G401 (cell line): ENCODE measurements at places on chromosomes 2 and 18. TPM values are rescaled to one million over a fixed set of nuclear protein-coding genes. Genes with fewer than 3 reads are reported as not detected.
A peak's percentile ranks its signal among the peaks of the same experiment; 100 is the strongest.

Gene TUBA3E
- total RNA-seq = not detected in 2 replicates

Gene TMEM169
- 0.12 and 0.37 TPM in 2 replicates for total RNA-seq

Gene PRKAG3
- not detected in 2 replicates for total RNA-seq

Gene PRSS56
- not detected in 2 replicates for total RNA-seq

Gene VAMP5
- 0.85 and 1.9 TPM in 2 replicates for total RNA-seq

Gene UGT1A10
- total RNA-seq = not detected in 2 replicates

DNA sequence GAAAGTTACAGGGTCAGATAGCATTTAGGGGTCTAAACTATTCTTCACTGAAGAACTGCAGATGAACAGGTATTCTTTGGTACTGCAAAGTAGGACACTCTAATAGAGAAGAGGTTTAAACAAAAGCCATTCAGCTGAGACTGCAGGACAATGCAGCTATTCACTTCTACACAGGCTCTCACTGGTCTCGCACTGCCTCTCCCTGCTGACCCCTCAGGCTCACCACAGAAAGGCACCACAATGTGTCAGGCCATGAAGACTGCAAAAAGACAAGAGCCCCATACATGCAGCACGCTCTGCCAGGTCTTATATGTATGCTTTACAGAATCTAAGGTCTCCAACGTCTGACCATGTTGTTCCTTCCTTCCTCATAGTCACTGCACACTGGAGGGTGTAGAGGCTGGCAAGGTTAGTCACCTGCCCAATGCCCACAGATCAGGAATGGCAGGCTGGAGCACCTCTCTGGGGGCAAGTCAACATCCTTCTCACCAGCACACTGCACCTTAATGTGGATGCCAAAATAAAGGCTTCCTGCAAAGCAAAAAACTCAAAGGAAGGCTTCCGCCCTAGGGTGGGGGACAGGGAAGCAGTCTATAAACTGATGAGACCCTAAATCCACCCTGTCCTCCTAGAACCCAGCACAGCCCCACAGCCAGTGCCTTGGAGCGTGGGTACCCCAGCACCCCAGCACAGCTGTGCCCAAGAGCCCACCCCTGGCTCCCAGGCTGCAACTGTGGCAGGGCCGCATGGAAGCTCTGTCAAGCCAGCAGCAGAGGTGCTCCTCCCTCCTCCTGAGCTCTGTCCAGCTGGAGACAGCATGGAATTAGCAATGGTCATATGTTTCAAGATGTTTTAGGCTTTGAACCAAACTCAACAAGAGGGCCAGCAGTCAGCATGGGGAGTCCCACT lies 10.7 kb upstream of the RNU4ATAC start:
- no peak for DNase-seq

GRCh38 chr2:123993728-123994323 lies 31.3 kb upstream of the CNTNAP5 start:
- peak; percentile 20 for DNase-seq

DNA sequence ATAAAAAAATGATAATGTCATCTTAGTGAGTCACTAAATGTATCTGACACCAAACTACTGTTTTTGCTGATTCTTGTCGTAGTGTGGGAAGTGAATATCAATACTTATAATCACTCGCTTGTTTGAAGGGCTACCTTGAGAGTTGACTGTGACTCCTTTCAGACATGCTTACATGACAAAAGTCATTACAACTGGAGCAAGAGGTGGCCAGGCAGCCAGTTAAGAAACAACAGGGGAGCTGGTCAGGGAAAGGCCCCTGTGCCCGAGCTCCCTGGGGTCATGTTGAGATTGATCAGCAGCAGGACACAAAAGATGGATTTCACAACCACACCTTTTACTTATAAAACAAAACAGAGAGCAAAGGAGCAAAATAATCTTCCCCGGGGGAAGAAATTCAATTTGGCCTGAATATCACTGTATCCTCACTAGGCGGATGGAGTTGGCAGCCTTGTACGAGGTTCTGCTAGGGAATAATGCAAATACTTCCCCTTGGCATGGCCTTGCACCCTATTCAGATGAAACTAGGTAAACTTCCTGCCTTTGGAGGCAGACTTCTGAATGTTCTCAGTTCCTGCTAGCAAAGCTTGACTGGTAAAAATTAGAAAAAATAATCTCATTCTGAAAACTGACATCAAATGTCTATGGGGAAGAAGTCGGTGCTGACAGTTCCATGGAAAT lies 101.2 kb downstream of the DYNC1I2 start:
- DNase-seq = no peak

DNA sequence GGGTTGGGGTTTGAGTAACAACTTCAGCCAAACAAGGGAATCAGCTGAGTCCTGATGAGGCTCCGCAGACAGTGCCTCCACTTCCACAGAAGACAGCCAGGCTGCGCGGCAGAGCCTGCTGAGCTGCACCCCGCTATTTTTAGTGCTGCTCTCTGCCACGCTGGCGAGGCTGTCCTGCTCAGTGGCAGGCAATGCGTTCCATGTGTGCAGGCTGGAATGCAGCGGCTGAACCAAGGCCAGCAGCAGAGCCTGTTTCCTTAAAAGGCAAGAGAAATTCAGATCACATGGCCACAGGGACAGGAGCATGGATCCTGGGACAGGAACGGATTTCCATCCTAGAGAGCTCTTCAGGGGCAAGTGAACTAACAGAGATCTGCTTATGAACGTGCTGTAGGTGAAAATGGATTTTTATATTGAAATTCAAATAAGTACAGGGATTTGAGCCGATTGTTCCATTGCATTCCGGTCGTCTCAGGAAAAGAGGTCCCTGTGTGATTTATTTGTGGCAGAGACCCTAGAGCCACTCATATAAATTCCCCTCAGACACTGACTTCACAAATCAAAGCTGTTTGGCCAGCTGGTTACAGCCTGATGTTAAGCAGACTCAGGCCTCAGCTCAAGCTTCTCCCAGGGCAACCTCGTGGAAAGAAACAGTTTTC lies 98.7 kb downstream of the COL6A3 start:
- DNase-seq = peak; percentile 81

- no peak for DNase-seq
These were observed 10.1 kb upstream of the SANBR start for GRCh38 chr2:61055557-61055956.

DNA sequence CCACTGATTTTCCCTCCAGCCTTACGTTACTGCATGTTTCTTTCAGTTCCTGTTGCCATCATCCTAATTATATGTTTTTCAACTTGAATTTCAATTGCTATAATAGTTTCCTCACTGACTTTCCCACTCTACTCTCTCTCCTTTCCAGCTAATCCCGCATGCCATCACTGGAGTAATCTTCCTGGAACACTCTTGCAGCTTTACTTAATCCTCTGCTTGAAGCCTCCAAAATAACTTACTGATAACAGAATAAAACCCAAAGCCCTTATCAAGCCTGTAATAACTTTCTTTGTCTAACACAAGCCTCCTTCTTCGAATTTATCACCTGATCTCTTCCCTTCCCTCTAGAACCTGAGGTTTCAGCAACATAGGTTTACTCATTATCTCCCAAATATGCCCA lies 237.3 kb downstream of the LTBP1 start:
- DNase-seq = no peak

DNA sequence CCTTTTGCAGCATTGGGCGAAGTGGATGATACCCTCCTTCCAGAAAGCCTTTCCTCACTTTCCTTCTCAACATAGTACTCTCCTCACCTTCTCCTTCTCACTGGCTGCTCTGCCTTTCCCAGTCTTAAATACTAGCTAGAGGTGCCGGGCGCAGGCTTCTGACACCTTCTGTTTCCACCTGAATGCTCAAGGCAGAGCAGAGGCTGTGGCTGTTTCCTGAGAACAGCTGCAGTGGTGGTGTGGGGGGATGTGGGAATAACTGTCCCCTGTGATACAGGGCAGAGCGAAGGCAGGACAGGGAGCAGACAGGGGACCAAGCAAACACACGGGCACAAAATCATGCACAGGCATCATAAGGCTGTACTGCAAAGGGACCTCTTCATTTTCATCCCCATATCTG lies 303.1 kb downstream of the SS18 start:
- no peak for DNase-seq

DNA sequence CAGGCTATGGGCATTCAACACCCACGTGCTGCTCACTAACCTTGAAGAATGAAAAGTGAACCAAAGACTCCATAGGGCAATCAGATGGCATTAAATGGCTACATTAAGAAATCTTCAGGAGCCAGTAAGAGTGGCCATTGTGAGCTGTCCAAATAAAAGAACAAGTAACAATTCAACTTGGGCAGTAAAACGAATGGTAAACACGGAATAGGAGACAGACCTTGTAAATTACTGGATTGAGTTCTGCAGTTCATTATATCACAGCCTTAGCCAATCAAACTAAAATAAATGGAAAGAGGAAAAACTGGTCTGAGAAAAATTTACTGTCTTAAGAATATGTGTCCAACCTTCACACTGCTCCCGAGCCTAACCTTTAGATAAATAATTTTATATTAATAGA lies 306.5 kb upstream of the ZNF521 start:
- no peak for DNase-seq

DNA sequence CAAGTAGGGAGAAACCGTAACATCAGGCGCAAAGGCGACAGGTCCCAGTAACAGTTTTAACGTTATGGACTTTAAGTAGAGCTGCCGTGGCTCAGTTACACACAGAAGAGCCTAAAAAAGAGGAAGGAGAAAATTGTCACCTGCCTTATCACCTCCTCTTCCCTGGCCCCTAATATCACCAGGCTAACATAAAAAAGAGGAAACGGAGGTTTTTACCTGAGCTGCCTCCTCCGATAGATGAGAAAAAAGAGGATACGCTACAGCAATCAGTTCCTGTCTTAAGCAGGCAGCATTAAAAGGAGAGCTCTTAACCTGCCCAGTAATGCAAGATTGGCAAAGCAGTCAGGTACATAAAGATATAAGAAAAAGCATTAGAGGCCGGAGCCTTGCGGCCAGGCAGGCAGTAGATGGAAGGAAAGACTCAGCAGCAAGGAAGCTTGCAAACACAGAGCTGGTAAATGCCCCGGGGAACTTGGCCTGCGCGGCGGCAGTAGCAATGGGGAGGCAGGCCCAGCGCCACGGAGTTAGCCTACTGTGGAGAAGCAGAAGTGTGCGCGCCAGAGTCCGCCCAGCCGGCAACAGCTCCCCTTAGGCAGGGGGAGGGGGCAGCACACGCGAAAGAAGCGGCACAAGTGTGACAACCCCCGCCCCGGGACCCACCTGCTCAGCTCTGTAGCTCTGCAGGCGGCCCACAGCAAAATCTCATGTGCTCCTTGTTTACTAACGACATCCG lies 116.3 kb upstream of the SCN7A start:
- DNase-seq = peak; percentile 14

DNA sequence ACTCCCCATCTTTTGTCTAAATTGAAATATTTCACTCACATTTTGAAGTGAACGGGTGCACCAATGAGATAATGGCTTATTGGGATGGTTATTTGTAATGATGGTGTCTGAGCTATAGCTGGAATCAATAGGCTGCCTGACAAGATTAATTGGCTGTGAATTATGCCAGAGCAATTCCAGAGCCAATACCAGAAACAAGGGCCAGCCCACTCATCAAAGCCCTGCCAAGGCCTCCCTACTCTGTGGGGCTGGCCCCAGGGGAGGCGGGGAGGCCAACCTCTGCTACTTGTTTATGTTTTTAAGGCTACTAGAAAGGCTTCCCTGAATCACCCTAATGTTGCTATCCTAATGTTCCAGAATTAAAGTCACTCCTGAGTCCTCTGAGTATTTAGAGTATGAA lies 29.1 kb upstream of the NEMP2 start:
- no peak for DNase-seq

- no peak for DNase-seq
These were observed 88.6 kb downstream of the FAM168B start for GRCh38 chr2:131004446-131005209.
